Activated CD8-positive, alpha-beta memory T cell treated with anti-CD3 and anti-CD28 coated beads, Interleukin-2, amount 10 ng/mL, durations not matched to agents 7 days and 5 days (primary cell): ENCODE measurements at places on chromosomes 7 and 10. TPM values are rescaled to one million over a fixed set of nuclear protein-coding genes. Genes with fewer than 3 reads are reported as not detected.
A peak's percentile ranks its signal among the peaks of the same experiment; 100 is the strongest.

The TMEM225B gene
- not detected for total RNA-seq

The MGAM2 gene
- total RNA-seq = not detected

The STAG3 gene
- 8.1 TPM for total RNA-seq

The NYAP1 gene
- total RNA-seq = 0.07 TPM

The SPDYE11 gene
- total RNA-seq = not detected

DNA sequence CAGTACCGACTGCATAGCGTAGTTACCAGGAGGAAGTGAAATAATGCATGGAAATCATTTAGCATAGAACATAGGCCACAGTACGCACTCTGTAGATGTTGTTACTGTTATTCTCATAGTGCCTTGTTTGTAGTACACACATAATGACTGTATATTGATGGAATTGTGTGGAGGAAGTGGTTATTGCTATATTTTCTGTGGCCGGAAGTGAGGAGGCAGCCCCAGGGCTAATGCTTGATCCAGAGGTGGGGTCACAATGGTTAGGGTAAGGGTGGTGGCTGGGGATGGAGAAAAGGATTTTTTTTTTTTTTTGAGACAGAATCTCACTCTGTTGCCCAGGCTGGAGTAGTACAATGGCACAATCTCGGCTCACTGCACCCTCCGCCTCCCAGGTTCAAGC is 4.5 kb upstream of the MGAM start:
- DNase-seq = no peak

DNA sequence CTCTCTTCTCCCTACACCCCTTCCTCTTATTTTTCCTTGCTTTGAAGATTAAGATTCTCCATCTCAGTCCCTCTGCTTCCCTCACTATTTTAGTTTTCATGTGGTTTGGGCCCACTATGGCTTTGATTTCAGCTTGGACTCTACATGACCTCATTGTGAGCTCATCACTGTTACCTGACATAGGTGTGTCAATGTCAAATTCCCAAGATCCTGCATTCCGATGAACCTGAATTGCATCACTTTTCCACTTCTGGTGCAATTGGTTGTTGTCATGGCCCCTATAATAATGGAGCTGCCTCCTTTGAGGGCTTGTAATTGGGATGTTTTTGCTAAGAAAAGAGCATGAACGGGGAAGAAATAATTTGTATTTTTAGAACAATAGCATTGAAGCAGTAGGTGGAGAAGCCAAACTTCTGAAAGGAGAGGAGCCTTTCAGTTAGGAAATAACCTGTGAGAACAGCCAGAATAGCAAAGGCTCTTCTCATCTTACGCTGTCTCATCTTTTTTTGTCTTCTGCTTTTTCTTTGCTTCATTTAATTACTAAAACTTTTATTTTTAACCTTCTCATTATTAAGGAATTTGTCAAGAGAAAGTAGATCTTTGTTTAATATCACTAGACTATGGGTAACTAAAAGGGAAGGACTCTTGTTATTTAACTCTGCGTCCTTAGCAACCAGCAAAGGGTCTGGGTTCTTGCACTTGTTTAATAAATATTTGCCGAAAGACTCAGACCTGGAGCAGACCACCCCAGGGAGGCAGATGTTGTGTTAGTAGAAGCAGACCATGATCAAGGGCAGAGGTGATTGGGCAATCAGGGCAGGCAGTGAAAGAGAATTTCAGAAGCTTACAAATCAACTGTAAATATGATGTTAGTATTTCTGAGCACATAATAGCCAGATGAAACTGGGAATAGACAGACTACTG is 95.4 kb downstream of the TES start:
- no peak for DNase-seq

- DNase-seq = no peak
Measured at GRCh38 chr10:122159141-122159970, 111.7 kb upstream of the BTBD16 start.

DNA sequence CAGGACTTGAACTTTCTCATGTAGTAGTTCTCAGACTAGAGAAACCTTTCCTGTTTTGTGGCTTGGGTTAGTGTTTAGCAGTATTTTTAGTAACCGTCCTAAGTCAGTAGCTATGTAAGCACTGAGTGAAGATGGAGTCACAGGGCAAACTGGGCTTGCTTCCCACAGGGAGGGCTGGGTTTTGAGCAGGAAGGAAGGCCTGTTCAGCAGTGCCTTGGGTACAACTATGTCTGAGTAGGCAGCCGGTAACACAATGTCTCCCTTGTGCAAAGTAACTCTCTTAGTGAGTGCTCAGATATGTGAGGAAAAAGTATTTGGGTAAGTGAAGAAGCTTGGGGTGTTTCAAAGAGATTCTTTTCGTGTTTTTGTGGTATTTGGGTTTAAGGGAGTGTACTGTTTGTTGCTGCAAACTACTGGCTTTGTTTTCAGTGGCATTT is 96.4 kb downstream of the CCSER2 start:
- DNase-seq = peak; percentile 55

DNA sequence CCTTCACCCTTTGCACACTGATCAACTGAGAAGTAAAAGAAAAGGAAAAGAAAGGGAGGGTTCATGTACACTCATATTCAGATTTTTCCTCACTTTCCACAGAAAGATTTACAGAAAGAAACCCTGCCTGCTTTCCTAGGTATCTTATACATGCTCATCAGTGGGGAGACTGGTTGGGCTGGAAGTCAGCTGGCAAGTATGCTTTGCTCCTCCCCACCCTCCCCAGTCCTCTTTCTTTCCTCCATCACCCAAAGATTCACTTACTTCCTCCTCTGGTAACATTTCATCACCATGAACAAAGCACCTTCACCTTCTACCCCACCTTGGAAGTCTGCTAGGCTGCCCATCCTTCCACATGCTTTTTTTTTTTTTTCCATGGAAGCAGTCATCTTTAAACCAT is 153.2 kb upstream of the NRBF2 start:
- DNase-seq = no peak

GRCh38 chr7:98957766-98958165 is 79.4 kb downstream of the TRRAP start:
- DNase-seq = no peak

GRCh38 chr10:112519133-112519761 is 72.2 kb downstream of the VTI1A start:
- DNase-seq = peak; percentile 48

- no peak for DNase-seq
Measured at GRCh38 chr7:2483494-2483893, 7.3 kb upstream of the GRIFIN start.

- DNase-seq = no peak
Measured at GRCh38 chr7:111953611-111954010, 252.6 kb downstream of the DOCK4 start.

- DNase-seq = no peak
Measured at GRCh38 chr7:129343099-129343700, 91.0 kb upstream of the STRIP2 start.

DNA sequence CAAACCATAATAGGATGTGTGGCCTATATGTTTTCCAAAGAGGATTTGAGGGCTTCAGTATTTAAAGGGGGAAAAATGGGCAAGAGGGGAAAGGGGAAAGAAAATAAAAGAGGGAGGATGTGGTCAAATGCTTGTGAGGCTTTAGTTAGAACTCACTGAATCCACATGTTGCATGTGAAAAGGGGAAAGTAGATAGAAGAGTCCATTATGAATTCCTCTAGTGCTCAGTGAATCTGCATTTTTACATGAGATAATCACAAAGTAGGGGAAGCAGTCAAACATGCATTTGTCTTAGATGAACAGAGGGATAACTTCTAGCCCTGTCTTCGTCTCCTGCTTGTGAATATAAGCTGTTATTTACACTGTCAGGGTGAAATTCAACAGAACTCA is 24.6 kb upstream of the AKAP9 start:
- no peak for DNase-seq

DNA sequence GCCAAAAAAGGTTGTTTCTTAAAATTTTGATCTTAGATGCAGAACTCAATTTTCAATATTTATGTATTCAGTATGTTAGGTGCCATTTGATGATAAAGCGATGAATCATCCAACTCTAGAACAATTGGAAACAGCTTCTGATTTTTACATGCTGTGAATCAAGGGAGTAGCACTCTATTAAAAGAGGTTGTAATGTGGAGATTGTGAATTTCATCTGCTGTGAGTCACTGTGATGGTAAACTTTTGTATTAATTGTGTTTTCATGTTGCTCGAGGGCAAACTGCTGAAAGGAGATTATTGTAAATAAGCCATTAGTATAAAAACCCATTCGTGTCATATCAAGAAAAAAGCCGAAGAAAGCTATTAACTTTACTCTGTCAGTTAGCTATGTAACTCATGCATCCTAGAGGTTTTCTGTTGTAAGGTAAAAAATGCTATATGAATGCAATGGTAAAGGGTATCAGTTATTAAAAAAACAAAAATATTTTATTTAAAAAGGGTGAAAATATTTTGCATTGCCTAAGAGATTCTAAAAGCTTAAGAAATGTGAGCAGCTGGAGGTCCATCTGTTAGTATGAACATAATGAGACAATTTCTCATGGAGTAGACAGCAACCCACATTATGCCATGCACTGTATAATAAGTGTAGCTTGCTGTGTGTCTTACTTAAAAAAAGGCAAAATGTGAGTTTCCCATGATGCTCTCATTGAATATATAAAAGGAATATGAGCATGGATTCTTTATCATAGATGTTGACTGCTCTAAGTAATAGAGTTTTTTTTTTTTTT is 511.0 kb upstream of the PCDH15 start:
- DNase-seq = no peak

- no peak for DNase-seq
Measured at GRCh38 chr10:112409299-112409698, 35.4 kb downstream of the ACSL5 start.

- DNase-seq = no peak
Measured at GRCh38 chr10:96890172-96890513, 58.0 kb downstream of the LCOR start.

GRCh38 chr10:60148266-60148840 is 241.3 kb downstream of the ANK3 start:
- DNase-seq = no peak

- no peak for DNase-seq
Measured at GRCh38 chr7:85039196-85039923, 147.5 kb downstream of the SEMA3D start.

- DNase-seq = peak; percentile 88
Measured at GRCh38 chr7:75727881-75728593, 10.7 kb downstream of the HIP1 start.

DNA sequence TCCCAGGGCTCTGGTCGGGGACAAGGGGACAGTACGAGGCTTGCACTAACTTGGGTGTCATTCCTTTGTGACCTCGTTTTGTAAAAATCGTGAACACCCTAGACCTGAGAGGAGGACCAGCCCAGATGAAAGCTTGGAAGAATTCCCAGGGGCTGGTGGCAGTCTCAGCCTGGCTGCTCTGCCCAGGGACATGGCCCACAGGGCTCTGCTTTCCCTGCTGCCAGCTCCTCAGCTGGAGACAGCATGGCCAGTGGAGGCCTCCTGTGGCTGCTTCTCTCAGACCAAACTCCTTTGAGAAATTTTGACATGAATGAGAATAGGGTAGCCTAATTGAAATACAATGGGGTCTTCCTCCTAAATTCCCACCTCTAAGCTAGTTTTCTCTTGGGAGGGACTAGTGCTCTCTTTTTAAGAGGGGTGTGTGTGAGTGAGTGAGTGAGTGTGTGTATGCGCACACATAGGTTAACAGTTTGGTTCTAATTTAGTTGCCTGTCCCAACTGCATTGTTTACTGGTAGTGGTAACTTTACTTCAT is 140.3 kb upstream of the EFCAB10 start:
- DNase-seq = no peak

DNA sequence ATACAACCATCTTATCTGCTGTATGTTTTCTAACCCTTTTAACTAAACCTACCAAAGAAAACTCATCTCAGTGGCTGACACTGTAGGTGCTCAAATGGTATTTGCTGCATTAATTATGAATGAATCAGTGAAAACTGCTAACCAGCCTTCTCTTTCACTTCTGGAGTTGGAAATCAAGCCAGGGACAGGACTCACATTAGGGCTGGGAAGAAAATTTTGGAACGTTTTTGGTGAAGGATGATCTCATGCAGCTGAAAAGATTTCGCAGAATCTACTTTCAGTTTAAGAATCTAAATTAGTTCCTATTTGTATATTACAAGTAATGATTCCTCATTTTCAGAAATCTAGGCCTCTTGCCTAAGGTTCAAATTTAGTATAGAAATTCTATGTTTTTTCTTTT is 12.9 kb downstream of the MTPN start:
- DNase-seq = no peak

GRCh38 chr10:131636841-131637724 is 263.7 kb upstream of the PPP2R2D start:
- DNase-seq = peak; percentile 33

DNA sequence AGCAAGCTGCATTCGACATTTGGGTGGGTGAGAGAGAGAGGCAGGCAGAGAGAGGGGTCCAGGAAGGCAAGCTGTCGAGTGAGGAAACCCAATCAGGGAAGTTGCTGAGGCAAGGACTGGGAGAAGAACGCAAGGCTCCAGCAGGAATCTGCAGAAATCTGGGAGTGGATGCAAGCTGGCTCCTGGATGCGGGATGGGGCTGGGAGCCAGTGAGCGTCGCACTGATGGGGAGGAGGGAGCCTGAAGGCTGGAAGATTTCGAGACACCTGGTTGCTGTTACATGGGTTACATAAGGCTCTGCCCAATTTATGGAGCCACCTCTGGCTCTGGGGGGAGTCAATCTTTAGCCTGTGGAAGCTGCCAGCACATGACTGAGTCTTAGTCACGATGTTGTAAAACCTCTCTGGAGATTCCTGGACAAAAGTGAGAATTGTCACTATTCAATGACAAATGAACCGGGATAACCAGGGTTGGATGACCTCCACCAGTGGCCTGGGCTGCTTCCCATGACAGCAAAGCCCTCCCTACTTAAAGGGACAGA is 51.1 kb upstream of the ADRB1 start:
- no peak for DNase-seq

DNA sequence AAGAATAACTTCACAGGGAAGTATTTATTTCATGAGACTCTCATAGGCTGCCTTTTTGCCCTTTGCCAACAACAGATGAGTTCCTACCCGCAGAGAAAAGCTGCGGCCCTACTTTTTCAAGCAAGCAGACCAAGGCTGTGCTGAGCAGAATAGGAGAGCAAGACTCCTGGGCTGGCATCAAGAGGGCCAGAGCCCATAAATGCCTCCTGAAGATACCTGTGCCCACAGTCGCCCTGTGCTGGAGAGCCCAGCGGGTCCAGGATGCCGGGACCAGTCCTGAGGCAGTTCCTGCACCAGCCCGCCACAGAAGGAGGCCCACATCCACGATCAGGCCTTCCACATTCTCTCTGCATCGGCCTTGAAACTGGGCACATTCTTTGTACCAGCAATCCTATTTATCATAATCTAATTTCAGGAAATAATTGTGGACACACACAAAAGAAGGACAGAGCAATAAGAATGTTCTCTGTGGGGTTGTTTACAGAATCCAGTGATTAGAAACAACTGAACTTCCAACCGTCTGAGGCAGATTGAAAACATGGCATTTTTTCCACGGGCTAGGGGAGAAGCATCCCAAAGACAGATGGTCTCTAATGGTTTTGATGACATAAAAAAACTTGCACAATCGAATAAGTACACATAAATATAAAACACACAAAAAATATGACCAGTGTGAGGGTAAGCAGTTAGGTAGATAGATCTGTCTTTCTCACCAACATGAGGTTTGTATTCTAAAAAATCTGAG is 95.6 kb downstream of the CPXM2 start:
- no peak for DNase-seq
